ENCODE measurements at places on chromosomes 12 and 14.

GRCh38 chr12:122094735-122095631 is 16.4 kb downstream of the MLXIP start:
- no peak for DNase-seq

- no peak for DNase-seq
Observed at GRCh38 chr12:15453613-15454012, 131.3 kb downstream of the PTPRO start.

DNA sequence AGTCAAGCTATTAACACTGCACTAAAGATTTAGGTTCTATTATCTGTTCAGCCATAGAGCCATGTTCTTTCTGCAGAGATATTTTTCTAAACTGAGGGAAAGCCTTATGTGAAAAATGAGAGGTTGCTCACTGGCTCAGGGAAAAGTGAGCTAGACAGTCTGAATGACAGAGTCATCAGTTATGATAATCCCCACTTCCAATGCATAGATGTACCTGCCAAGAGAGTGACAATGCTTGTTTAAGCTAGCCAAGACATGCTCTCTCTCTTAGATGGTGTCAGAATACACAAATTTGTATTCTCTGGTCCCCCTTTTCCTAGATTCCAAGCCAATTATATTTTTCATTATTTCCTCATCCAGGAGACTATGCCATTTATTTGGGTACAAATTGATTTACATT is 176.9 kb upstream of the FRMD6 start:
- no peak for DNase-seq

DNA sequence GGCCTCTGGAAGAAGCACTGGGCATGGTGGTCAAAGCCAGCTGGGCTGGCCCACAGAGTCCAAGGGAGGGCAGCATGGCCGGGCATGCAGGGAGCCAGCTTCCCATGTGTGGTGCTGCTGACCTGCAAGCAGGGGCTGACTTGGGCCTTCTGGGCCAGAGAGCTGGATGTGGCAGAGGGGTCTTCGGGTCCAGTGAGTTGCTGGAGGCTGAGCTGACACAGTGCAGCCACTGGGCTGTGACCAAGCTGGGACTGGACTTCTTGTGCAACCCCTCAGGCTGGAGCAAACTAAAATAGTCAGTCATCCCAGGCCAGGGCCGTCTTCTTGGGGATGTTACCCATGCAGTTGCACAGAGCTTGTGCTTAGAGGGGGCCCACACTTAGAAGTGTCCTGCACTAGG is 7.3 kb upstream of the RIN3 start:
- DNase-seq, result no peak
